ENCODE measurements at places on chromosomes 1 and 21.

DNA sequence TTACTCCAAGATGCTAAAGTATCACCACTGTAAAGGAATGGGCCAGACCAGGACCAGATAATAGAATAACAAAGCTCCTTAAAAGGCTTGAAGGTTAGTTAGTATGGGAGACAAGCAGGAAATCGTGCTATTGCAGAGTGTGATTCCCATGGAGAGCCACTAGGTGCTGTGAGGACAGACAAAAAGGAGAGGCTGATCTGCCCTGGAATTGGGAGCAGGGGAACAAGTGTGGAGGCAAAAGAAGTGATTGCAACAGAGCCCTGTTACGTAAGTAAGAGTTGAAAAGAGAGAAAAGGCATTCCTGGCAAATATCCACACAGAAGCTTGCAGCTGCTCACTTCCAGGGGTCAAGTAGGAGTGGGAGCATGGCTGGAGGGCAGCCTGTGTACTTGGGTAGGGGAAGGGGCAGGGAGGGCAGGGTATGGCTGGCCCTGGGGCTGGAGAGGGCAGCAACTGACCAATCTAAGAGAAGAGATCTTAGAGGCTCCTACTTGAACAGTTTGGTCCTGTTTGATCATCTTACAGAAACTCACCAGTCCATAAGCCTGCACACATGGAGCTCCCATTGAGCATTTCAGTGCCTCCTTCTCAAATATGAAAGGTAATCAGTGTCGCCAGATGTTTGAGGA lies 207.7 kb upstream of the GJB5 start:
- DNase-seq, result no peak

DNA sequence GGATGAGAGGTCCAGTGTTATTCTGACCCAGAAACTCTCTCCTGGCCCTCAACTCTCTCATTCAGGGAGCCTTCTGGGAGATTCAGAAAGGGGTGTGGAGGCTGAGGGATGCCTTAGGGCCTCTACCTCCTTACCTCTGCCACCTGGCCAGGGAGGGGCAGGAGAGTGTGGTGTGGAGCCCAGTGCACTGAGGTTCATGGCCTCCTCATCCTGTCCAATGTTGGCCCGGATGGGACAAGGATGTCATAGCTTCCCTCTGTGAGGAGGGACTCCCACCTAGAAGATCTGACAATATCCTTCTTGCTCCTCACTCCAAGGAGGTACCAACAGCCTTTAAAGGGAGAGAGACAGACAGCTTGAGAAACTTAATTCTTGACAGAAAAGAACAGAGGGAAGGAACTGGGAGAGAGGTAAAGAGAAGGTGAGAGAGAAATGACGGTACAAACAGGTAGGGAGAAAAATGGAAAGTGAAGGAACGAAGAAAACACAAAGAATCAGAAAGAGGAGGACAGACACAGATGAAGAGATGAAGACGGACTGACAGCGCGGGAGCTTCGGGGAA lies 779 bp downstream of the BEND5 start:
- DNase-seq, result no peak

DNA sequence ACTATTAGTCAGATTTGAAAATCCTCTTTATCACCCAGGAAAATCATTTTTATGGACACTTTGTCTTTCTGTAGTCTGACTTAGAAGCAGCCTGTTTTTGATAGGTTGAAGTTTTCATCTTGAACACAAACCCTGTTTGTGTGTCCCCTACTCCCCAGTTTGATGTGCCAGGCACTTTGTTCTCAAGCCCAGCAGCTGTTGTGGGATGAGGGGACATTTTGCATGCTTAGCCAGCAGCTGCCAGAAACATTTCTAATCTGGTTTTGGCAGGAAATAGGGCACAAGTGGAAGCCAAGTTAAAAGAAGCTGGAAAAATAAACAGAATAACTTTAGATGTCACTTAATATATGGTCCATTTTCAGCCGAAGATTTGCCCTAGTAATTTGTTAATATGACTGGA lies 29.9 kb downstream of the ACTN2 start:
- DNase-seq, result no peak

DNA sequence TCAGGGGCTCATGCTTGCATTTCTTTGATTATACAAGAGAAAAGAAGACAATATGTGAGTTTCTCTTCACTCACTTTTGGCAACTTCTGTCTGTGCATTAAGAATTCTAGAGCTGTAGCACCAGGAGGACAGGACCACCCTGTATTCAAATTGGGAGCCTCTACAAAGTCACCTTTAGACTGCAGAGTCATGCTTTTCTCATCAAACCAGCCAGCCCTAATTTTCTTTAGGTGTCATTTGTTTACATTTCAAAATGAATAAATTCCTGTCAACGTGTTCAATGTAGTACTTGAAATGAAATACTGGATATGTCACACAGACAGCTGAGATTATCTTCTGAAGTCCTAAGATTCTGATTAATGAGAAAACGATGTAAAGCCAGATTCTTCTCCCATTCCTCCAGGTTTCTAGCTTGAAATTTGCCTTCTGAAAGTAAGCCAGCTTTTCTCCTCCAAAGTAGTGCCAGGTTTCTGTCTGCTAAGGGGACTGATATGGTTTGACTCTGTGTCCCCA lies 177.2 kb downstream of the GRIK1 start:
- no peak for DNase-seq

GRCh38 chr1:220278991-220279390 lies 6.7 kb upstream of the RAB3GAP2 start:
- DNase-seq, result no peak

DNA sequence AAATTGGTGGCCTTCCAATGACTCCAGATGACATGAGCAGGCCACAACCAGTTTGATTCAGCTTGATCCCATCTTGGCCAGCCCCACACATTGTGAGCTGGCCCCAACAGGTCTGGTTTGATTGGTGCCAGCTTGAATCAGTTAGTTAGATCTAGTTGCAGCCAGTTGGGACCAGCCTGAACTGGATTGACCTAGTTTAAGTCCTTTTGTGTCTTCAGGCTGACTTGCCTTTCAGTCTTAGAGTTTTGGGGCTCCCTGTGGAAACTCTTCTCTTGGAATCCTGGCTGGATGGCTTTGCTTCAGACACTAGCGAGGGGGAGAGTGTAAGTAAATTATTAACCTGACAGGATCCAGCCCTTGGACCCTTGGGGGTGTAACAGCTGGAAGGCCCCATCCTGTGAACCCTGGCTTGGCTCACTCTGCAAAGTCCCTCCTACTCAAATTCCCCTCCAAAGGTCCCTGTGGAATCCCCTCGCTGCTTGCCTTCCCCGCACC lies 36.2 kb upstream of the POU3F1 start:
- DNase-seq, result no peak

Data from NCI-H1105 (cell line).